CD4-positive, alpha-beta memory T cell (primary cell): ENCODE measurements at places on chromosomes 5 and 9.

GRCh38 chr9:89522261-89522958 lies 24.5 kb upstream of the SEMA4D start:
- peak; percentile 84 for DNase-seq

GRCh38 chr9:74817281-74817810 lies 70.4 kb downstream of the TRPM6 start:
- DNase-seq: no peak

- peak; percentile 45 for DNase-seq
Observed at GRCh38 chr5:180832638-180833068, 28.4 kb downstream of the ZFP62 start.

GRCh38 chr5:130136300-130136699 lies 232.0 kb downstream of the CHSY3 start:
- DNase-seq: no peak

GRCh38 chr5:174317256-174317894 lies 271.9 kb downstream of the NSG2 start:
- no peak for DNase-seq

- DNase-seq: no peak
Observed at GRCh38 chr5:34789639-34790038, 49.3 kb upstream of the TTC23L start.

GRCh38 chr5:71978216-71978615 lies 129.1 kb upstream of the MAP1B start:
- DNase-seq: no peak

DNA sequence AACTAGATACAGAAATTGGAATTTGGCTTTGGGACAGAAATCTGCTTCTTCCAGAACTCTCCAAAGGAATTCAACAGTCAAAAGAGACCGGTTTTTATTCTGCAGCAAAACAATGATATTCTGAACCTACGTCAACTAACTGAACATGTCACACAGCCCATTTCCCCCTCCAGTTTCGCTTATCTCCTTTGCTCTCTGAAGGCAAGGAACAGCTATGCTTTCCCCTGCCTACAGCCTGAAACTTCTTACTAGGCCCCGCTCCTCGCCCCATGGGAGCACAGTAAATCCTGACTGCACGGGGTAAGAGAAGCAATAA lies 488 bp downstream of the SKIC3 start:
- no peak for DNase-seq

GRCh38 chr5:15365070-15365469 lies 134.9 kb upstream of the FBXL7 start:
- no peak for DNase-seq

GRCh38 chr5:61697809-61698558 lies 365.9 kb downstream of the ZSWIM6 start:
- no peak for DNase-seq

- no peak for DNase-seq
Observed at GRCh38 chr9:135745189-135745588, 43.2 kb downstream of the KCNT1 start.

DNA sequence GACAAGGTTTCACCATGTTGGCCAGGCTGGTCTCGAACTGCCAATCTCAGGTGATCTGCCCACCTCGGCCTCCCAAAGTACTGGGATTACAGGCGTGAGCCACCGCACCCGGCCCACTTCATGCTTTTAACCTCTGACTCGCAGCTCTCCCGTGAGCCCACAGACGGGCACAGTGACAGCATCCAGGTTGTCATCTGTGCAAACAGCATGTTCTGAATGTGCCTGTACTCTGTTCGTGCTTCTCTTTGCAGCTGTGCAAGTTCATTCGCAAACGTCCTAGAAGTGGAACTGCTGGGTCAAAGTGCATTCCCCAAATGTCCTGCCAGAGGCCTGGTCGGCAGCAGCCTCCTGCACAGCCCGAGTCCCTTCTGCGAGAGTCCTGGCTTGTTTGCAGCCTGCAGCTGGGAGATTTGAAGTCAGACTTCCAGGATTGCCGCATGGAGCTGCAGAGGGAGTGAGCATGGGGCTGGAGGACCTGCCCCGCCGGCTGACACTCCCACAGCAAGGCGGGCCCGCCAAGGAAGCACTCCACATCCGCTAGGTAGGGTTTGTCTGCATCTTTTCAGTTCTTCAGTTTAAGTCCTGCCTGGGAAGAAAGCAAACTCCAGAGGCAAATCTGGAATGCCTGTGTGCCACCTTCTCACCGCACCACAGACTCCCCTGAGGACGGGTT lies 3.4 kb downstream of the BRD3OS start:
- DNase-seq: no peak

DNA sequence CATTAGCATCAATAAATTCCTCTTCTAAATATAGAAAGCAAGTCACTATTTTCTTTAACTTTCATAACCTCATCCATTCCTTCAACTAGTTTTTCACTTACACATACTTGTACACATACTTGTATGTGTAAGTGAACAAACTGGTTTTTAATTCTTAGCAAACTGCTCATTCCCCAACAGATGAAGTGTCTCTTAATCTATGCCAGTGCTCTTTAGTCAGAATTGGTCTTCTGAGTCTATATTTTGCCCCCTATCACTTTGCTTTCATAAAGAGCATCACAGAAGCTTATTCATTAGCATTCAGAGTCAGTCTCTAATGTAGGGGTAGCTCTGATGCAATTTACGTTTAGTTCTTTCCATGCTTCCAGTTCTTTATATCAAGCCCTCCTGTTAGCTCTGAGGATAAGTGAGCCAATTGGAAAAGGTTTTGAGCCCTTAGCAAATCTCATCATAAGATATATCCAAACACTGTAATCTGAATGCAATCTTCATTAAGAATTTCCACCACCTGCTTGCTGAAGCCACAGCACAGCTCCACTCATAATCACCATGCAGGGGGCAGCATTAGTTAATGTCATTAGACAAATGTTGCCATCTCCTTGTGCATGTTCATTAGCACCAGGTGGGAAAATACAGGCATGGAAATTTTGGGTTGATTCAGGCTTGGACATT lies 178.5 kb upstream of the SLC24A2 start:
- DNase-seq: no peak

GRCh38 chr9:75880618-75881017 lies 9.9 kb upstream of the PCSK5 start:
- no peak for DNase-seq

DNA sequence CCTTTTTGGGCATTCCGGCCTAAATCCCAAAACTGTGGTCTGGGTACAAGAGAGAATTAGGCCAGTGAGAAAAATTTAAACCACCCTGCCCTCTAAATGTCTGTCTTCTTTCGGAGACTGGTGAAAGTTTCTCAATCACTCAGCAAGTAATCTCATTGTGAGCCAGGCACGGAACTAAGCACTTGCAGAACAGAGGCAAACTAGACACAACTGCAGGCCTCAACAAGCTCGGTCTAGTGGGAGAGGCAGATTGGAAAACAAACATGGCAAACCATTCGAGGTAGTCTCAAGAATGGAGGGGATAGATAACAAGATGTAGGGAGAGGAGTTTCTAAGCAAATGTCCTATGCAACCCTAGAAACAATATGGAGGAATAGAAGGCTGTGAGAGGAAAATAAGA lies 8.9 kb upstream of the C5orf58 start:
- DNase-seq: no peak

DNA sequence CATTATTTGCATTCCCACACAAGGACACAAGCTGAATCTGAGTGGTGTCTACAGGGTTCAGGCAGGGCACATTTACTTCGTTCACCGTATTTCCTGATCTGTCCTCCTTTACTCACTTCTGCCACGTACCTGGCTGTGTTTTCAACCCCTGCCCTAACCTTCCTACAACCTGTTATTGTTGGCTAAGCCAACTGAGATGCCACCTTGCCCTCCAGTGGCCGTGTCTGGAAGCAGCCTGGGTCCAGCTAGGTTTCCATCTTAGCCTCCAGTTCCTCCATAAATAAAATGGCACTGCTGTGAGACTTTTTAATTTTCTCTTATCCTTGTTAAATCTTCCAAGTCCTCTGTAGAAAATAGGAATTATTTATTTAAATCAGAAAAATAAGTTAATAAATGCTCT lies 64.8 kb downstream of the ATP10B start:
- peak; percentile 37 for DNase-seq

- DNase-seq: no peak
Observed at GRCh38 chr9:104351726-104352125, 152.3 kb upstream of the OR13F1 start.

- no peak for DNase-seq
Observed at GRCh38 chr5:174720612-174721529, 3.5 kb upstream of the MSX2 start.

DNA sequence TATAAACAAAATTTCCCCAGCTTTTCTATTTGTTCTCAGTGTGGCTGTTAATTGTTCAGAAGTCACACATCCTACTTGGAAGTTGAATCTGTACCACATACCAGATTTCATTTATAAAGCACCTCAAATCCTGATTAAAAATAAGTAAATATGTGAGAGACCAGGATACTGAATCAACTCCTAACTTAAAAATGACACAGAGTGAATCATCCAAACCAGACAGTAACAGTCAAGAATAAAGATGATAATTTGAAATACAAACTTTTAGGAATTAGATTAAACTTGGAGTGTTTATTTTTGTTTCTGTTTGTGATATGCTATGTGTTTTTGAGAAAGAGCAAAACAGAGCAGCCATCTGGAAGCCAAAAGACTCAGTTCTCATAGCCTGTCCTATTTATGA lies 633.2 kb upstream of the RORB start:
- DNase-seq: no peak

DNA sequence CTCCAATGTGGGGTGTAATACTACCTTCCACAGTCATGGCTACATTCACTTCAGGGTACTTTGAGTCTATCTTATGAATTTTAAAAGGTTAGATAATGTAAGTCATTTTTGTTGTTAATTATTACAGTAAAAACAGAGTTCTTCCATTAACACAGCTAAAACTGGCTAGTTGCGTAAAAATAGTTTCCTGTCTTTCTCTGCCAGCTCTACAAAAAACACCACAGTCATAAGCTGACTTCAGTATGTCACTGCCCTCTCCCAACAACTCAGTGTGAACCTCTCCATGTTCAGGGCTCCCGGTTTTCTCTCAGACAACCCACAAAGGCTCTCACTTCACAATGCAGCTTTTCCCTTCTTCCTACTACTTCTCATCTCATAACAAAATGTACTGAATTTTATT lies 84.8 kb upstream of the ITGA1 start:
- DNase-seq: no peak

DNA sequence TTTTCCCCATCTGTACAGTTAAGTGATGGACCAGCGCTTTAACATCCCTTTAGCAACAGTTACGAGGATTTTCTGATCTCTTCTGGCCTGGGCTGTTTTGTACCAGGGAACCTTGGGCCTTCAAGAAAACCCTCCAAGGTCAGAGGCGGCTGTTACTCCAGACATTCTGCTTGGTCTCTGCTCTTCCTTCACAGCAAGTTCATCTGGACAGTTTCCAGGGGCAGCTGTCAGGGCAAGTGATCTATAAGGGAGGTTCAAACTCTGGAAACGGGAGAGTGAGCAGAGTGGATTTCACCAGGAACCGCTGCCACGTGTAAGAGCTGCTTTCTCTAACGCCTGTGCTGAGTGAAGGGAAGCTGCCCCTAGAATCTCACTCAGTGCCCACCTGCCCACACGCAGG lies 36.7 kb downstream of the ZNF618 start:
- DNase-seq: no peak

GRCh38 chr5:110258460-110259216 lies 467.8 kb downstream of the TMEM232 start:
- DNase-seq: no peak

- no peak for DNase-seq
Observed at GRCh38 chr9:34928921-34929320, 29.2 kb upstream of the PHF24 start.

DNA sequence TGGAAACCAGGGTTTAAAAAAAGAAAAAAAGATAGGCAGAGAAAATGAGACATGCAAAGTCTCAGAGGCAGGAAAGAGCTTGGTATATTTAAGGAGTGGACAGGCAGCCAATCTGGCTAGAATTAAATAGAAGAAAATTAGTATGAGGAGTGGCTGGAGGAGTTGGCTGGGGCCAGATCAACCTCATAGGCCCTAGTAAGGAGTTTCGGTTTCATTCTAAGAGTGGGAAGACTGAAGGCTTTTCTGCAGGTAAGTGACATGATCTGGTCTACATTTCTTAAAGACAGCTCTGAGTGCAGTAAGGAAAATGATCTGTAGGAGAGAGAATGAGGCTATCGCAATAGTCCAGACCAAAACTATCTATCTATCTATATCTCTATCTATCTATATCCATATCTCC lies 27.5 kb downstream of the ADRB2 start:
- no peak for DNase-seq

DNA sequence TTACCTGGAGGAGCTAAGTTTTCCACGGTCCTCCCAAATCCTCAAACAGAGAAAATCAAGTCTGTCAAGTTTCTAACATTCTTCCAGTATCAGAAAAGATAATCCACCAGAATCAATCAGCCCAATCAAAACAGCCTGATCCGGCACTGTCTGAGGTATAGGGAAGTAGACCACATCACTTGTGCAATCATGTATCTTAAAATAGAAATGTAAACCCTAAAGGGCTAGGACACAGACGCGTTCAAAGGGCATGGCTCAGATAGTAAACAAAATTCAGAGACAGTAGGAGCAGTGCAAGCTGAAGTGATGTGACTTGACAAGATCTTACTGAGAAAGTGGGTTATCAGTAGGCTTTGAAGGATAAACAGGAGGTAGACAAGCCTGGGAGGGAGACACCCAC lies 252.4 kb upstream of the DAPK1 start:
- DNase-seq: no peak

DNA sequence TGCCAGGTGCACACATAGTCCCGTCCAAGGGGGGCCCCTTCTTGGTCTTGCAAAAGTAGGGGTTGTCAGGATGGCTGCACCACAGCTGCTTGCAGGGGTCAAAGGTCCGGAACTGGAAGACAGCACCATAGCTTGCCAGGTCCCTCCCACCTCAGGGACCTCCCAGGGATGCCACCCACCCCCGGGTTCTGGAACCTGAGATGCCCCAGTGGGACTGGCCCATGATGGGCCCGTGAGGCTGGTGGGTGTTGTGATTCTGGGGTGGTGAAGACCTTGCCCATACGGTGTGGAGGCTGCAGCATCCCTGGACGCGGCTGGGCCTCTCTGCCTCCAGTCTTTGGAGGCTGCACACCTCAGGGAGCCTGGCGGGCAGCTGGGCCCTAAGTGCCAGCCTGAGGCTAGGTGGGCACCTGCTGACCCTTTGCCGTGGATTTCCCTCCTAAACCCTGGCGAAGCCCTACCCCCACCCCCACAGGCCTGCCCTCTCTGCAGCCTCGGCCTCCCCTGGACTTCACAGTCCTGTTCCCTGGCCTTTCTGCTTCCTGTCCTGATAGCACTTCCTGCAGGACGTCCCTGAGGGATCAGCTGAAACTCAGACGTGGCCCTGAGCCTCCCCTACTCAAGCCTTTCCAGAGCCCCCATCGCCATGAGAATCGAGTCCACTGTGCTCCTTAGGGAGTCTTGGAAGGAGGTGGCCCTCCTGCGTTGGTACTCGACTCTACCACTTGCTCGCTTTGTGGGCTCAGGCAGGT lies 92.1 kb downstream of the ZNF354C start:
- DNase-seq: no peak
